CD4-positive, alpha-beta memory T cell (primary cell): ENCODE measurements at places on chromosomes 6 and 20.

GRCh38 chr6:156816505-156816904, 39.3 kb downstream of the ARID1B start:
- DNase-seq, result no peak

GRCh38 chr20:58945965-58946631, 35.0 kb upstream of the NELFCD start:
- DNase-seq, result no peak

GRCh38 chr6:122374307-122374706, 25.1 kb upstream of the HSF2 start:
- no peak for DNase-seq

- no peak for DNase-seq
Measured at GRCh38 chr6:55774286-55775028, 100.9 kb downstream of the BMP5 start.

GRCh38 chr6:128409003-128409402, 111.4 kb downstream of the PTPRK start:
- no peak for DNase-seq

DNA sequence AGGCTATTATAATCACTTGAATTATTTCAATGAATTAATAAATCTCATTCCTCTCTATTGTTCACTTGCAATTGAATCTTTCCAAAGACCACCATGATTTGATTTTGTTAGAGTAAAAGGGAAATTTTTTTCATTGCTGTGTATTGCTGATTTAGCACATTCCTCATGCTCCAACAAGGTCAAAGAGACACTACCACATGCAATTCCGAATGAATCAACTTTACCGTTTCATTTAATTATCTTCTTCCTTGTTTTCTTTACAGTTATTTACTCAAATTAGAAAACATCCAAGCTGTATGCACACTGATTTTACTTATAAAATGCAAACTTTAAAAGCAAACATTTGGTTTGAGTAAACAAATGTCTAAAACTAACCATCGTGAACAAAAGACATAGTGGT, 967 bp downstream of the KIAA0408 start:
- no peak for DNase-seq

- no peak for DNase-seq
Measured at GRCh38 chr6:125931733-125932450, 24.7 kb upstream of the HINT3 start.

DNA sequence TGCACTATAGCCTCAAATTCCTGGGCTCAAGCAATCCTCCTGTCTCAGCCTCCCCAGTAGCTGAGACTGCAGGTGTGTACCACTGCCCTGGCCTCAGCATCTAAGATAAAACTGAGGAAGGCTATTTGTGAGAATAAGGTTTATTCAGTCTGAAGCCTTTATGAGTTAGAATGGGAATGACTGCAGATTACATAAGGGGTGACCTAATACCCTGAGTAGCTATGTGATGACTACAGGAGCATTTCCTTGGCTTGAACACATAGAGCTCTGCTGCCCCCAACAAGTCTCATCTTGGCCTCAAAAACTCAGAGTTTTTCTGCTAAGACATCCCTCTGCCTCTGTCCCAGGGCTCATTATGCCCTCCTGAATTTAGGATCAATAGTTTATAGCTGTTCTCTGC, 7.6 kb downstream of the GSS start:
- DNase-seq, result no peak
